ENCODE measurements at places on chromosomes 12 and 14.

GRCh38 chr14:75443203-75443969 is 15.6 kb downstream of the JDP2 start:
- no peak for DNase-seq

- DNase-seq = no peak
Measured at GRCh38 chr12:113114447-113115178, 20.9 kb downstream of the RASAL1 start.

- DNase-seq = peak; percentile 73
Measured at GRCh38 chr12:46269429-46270241, 792 bp upstream of the SLC38A1 start.

DNA sequence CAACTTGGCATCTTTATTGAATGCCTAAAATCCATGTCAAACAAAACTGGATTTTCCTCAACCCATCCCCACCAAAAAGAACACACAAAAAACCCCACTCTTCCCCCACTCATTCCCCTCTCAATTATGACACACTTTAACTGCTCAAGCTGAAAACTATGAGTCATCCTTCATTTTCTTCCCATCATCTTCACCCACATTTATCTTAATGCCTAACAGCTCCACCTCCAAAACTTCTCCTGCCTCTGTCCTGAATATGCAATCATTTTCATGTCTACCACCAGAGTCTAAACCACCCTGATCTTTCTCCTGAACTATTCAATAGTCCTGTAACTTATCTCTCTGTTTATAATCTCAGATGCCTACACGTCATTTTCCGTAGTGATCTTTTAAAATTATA is 239.7 kb downstream of the BCAT1 start:
- no peak for DNase-seq

- DNase-seq = no peak
Measured at GRCh38 chr12:54975875-54976274, 8.7 kb downstream of the TESPA1 start.

- no peak for DNase-seq
Measured at GRCh38 chr12:121503395-121503794, 77.4 kb downstream of the KDM2B start.

- peak; percentile 63 for DNase-seq
Measured at GRCh38 chr12:112792301-112792700, 753 bp downstream of the RPH3A start.
